Spleen (tissue), 13 donors: ENCODE measurements at places on chromosomes 1 and 21. TPM values are rescaled to one million over a fixed set of nuclear protein-coding genes. Genes with fewer than 3 reads are reported as not detected.

- DNase-seq = no peak
Observed at GRCh38 chr21:28485301-28486022, 507.2 kb downstream of the LTN1 start.

SERPINC1 gene
- not detected for total RNA-seq

DNA sequence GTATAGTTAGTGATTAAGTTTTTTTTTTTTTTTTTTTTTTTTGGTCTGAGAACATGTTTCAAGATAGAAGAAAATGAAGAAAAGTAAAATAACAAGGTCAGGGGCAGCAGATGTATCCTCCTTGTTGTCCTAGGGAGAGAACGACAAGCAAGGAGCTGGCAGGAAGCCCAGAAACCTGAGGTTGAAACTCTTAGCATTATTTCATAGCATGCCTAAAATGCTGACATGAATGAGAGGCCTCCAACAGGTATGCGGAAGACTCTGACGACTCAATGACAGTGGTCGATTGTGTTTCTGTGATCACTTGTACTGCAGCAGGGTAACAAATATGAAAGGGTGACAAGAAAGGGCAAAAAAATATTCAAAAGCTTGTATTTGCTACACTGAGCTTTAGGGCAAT is 415.9 kb downstream of the PLA2G4A start:
- no peak for DNase-seq

KMO gene
- total RNA-seq = 16.7 TPM

GRCh38 chr1:186093437-186093836 is 281.6 kb downstream of the TPR start:
- DNase-seq = no peak

DNA sequence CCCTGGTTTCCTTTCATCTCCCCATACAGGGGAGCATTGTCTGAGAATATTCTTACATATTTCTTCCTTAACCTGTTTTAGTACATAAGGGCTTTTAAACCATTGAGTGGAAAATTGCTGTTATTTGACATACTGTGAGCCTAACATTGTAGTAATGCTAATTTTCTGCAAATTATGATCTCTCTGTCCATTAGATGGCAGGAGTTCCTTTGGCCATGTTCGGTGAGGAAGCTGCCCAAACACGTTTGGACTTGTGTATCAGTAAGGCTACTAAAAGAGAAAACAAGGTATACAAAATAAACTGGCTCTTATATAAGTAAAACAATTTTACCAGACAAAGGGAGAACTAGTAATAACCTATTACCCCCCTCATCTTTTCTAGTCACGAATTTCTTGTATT is 29.2 kb downstream of the CDC7 start:
- no peak for DNase-seq

DNA sequence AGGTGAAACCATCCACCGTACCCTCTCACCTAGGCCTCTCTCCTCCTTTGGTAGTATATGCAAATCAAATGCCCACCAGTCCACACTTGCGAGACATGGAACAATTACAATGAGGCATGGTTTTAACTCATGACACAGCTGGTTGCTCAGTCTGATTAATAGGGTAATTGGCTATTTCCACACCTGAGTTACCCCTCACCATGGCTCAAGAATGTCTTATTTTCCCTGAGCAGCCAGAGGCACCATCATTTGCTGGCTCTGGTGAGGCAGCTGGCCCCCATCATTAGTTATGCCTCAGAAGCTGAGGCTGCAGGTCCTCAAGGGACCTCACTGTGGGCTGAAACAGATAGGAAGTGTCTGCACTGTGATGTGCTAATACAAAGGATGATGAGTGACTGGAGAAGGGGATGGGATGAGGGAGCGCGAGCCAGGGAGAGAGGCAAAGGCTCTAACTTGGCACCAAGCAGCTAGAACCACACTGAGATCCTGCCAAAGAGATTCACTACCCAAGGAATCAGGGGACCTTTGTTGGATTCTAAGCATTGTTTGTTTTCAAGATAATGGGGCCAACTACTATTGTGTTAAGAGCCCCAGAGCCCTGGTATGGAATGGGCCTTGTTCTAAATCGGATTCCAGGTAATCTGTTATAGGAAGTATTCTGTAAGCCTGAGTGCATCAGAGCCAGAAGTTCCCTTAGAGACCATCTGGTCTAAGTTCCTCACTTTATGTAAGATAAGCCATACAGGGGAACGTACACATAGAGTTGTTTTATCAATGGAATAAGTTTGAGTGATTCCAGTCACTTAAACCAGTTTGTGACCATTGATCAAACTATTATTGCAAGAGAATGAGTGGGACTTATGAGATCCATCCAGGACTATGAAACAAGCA is 80.0 kb upstream of the CNTN2 start:
- no peak for DNase-seq

DNA sequence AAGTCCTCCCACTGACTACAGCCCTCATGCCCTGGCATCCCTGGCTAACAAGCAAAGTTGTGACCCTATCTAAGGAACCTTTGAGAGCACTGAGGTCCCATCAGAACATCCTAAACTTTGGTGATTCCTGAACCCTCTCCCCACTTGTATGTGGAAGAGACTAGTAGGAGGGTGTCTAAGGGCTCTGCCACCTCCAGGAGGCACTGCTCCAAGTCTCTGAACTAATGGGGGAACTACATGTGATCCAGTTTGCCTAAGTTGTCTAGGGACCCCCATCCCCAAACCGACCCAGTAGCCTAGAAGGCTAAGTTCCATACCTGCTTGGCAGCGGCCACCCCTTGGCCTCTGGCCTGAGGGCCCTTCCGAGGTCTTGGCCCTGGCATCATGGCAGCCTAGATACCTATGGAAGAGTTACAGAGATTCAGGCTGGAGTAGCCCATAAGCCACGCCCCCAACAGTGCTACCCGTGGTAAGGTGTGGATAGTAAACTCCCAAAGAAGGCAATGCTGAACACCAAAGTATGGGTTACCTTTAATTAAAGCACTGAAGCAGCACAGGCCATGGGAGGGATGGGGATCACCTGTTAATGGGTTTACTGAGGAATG is 1.7 kb downstream of the CC2D1B start:
- DNase-seq = no peak

- DNase-seq = no peak
Observed at GRCh38 chr21:35924714-35925301, 135.5 kb downstream of the SETD4 start.

DNA sequence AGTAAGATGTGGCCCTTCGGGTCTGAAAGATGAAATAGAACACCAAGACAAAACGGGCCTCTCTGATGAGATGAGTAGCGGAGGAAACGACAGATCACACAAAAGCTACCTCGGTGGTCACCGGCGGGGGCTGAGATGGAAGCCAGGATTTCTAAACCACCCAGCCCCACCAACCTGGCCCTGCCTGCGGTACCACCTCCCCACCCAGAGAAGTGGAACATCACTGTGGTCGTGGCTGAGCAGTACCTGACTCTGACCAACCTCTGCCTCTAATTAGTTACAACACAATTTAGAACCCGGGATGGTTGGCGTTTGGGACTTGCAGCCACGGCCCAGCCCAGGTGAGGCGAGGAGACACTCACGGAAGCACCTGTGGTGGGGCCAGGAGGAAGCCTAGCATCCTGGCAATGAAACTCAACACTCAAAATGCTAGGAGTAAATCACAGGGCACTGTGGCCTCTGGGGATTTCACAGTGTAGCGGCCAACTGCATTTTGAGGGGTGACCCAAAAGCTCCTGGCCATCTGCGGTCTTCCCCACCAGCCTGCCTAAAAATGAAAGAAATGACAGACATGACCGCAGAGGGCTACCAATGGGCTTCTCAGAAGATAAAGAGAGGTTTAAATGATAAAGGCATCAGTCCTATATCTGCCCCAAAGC is 73.4 kb downstream of the ITPKB start:
- peak; percentile 65 for DNase-seq
